ENCODE measurements at places on chromosomes 5 and 9. TPM values are rescaled to one million over a fixed set of nuclear protein-coding genes. Genes with fewer than 3 reads are reported as not detected.

- no peak for DNase-seq
Observed at GRCh38 chr5:153896701-153897100, 142.0 kb downstream of the FAM114A2 start.

DNA sequence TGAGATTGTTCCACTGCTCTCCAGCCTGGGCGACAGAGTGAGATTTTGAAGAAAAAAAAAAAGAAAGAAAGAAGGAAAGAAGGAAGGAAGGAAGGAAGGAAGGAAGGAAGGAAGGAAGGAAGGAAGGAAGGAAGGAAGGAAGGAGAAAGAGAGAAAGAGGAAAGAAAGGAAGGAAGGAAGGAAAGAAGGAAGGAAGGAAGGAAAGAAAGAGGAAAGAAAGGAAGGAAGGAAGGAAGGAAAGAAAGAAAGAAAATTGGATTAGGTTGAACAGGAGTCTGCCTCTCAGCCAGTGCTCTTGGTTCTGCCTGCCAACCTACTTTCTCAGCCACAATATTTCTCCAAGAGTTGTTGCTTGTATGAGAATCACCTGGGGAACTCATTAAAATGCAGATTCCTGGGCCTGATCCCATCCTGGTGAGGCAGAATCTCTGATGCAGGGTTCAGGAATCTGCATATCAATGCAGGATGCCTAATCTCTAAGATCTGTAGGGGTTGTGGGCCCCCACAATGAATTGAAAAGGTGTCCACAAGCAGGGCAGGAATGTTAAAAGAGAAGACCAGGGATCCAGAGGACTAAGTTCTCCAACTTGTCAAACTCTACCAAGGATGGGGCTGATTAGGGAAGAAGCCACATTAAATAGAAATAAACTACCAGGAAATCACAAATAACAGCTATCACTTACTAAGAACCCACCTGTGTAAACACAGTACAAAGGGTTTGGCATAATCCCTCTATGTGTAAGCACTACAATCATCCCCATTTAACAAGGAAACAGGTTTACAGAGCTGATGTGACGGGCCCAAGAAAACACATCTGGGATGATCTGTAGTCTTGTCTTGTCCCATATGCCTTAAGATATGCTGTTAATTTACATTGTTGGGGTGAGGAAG is 23.4 kb upstream of the GALNT10 start:
- no peak for DNase-seq

GRCh38 chr9:132214027-132214622 is 52.3 kb downstream of the NTNG2 start:
- DNase-seq = no peak

PCDHGA8 gene
- 2.5 TPM for total RNA-seq

SPINK4 gene
- 297 TPM for total RNA-seq

- no peak for DNase-seq
Observed at GRCh38 chr5:120062515-120062917, 401.6 kb upstream of the PRR16 start.

CSNK1G3 gene
- 66.8 TPM for total RNA-seq
